Renal pelvis (tissue), 12 donors: ENCODE measurements at places on chromosomes 1 and 21.

- DNase-seq, result no peak
Measured at GRCh38 chr1:212586206-212587015, 22.1 kb upstream of the ATF3 start.

- no peak for DNase-seq
Measured at GRCh38 chr1:11979028-11979850, 1.0 kb upstream of the MFN2 start.

DNA sequence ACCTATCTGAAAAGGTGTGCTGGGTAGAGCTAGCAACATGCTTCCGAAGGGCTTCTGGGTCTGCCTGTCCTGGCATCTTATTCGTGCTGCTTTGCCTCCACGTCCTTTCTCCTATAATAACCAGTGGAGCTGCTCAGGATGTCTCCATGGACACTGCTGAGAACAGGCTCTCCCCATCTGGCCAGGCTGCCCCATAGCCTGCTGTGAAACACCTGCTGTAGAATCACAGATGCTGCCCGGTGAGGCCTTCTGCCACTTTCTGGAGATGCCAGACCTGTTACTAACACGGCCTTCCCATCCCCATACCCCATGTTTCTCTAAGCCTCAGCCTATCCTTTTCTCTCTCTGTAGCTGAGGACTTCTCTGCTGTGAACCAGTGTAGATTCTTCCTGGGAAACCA, 120.5 kb downstream of the IER5 start:
- DNase-seq, result no peak

DNA sequence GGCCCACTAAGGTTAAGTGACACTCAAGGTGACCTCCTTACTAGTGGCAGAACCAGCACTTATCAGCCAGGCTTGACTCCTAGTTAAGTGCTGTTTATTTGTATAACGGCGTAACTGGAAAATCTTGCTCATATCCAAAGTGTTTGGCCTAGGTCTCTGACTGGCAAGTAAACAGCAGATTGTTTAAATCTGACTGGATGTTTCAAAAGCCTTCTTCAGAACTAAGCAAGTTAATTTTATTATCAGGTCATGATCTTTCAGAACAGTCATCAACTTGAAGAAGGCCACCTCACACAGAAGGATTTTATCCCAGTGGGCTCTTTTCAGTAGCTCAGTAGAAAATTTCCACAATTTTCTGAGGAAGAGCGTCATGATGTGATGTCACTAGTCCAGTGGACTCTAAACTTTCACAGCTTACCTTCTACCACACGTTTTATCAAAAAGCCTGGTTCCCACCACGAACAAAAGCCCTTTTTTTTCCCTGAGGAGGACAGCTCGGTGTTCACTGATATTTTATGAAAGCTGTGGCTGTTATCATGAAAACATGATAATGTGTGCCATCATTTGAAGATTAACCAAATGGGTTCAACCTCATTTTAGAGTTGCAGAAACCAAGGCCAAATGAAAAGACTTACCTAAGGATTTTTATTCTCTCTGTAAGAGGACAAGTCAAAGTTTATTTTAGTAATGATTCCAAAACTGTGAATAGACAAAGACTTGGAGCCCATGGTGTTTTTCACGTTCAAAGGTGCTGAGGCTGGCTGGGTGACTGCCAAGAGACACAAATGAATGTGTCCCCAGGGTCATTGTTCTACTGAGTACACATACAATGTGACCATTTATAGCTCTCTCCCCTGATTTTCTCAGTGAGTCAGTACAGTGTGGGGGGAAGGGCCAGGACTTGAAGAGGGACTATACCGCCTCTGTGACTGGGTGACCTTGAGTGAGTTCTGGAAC, 9.1 kb downstream of the SGIP1 start:
- DNase-seq, result no peak

DNA sequence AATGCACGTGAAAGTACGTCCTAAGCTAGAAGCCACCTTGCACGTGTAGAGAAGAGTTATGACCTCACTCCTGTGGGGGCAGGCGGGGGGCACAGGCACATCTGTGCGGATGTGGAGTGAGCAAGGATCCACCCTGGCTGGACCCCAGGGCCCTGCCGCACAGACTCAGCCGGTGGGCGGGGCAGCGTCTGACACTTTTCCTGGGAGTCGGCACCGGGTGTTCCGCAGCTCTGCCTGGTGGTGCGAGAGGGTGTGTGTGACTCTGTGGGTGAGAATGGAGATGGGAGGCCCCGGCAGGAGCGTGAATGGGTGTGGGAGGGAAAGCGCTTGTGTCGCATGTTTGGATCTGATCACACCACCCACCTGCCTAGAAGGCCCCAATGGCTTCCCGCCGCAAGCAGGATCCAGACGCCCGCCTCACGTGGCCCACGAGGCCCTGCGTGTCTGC, 29.5 kb downstream of the RAP1GAP start:
- no peak for DNase-seq

DNA sequence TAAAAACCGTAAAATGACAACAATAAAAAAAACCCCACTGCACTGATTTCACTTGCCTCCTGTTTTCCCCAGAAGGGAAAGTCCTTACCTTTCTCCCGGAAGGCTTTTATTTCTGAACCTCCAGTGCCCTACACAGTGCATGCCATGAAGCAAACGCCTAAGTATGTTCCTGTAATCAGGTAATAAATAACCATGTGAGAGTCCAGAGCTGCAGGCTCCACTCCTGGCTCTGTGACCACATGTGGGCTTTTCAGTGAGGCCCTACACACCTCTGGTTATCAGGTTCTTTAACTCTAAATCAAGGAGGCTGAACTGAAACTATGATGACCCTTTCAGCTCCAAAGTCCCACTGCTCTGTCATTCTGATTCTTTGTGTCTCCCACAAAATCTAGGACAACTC, 20.8 kb upstream of the NR5A2 start:
- no peak for DNase-seq

DNA sequence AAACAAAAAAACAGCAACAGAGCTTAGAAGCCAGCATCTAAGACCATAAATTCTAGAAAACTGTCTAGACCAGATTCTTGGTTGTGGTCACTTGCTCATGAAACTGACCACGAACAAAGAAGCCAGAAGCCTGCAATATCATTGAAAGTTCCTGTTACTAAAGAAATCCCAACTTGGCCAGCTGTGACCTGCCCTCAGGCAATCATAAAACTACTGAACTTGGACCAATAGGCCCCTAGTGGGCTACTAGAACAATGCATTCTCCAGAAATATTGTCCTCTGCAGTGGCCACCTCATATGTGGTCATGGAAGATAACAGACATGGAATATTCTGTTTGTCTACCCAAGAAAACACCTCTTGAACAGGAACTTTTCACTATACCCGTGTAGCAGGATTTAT, 87.7 kb downstream of the SPATA17 start:
- DNase-seq, result no peak

DNA sequence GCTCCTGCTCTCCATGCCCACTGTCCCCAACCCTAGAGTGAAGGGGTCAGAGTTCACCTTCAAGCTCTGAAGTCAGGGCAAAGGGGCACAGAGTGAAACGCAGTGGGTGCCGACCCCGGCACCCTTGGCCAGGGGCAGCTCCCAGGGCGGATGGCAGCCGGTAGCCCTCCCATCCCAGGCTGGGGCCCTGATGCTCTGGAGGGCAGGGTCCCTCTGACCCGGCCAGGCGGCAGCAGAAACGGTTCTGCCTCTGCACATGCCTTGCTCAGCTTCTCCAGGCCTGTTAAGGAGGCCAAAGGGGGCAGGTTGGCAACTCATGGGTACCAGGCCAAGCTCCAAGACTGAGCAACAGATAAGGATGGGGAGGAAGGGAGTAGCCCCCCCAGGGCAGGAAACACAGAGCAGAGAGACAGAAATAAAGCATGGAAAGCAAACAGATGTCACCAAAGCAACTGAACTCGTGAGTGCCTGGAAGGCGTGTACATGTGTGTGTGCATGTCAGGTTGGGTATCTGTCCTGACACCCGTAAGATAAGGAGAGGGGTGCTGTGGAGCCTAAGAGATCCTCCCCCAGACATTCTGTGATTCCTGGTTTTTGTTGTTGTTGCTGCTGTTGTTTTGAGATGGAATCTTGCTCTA, 112.3 kb upstream of the IFFO2 start:
- no peak for DNase-seq

DNA sequence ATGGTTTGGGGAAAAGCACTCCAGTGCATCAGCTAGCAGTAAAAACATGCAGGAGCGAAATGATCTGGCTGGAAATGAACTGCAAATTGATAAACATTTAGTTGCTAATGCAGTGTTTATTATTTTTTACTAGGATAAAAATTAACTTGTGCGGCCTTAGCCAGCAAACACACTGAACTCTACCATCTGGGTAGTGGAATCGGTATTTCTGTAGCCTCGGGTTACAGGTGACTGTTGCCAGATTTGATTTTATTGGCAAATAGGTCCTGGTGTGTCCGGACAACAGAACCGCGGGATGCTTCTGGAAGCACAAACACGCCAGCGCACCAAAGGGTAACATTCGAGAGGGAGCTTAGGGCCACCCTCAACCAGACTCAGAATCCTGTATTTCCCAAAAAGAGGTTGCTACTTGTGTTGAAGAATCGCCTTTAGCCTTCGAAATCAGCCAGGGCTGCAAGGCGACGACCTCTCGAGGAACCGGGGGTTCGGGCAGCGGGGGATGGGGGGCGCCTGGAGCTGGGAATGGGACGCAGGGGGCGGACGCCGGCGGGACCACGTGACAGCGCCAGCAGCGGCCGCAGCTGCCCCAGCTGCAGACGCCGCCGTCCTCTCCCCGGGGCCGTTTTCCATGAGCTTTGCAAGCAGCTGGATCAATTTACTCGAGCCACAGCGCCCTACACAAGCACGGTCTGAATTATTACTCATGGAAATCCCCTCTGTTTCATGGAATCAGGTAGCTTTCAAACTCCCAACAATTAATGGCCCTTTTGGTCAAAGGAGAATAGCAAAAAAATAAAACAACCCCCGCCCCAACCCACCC, 158.8 kb downstream of the TOMM20 start:
- peak; percentile 83 for DNase-seq

DNA sequence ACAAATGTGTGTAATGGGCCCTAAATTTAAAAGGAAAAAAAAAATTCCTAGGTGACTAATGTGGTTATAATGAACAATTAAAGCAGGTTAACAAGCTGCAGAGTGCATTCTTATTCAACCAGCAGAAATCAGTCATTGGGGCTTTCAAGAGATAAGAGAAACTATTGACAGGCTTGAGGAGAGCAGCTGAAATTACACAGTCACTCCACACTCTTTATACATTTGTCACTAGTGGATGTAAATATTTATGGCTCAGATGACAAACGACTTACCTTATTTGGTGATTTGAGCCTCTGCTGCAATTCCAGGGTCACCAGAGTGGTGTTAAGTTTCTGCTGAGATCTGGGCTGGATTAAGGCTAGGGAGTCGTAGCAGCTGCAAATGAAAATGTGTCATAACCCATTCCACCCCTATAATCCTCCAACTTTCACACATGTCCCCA, 896.3 kb downstream of the TTLL7 start:
- peak; percentile 35 for DNase-seq

DNA sequence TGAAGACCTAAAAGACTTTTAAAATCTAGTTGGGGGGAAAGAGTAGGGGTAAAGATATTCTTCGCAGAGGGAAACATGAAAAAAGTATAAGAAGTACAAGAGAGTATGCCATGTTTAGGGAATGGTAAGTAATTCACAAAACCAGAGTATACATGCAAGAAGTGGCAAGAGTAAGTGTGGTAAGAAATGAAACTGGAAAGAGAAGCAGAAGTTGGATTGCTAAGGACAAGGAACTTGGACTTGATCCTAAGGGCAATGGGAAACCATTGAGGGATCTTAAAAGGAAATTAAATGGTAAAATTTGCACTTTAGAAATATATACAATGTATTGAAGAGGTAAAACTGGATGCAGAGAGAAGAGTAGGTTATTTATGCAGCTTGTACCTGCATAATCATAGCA, 9.2 kb upstream of the ZNF644 start:
- no peak for DNase-seq

- no peak for DNase-seq
Measured at GRCh38 chr1:3896396-3897000, 3.6 kb downstream of the C1orf174 start.

GRCh38 chr1:105005594-105006195, 1256.0 kb downstream of the AMY1C start:
- no peak for DNase-seq

- DNase-seq, result peak; percentile 27
Measured at GRCh38 chr1:78145105-78145580, 99.4 kb downstream of the GIPC2 start.

- DNase-seq, result no peak
Measured at GRCh38 chr1:27872059-27872801, at the start of gene THEMIS2. TSS of gene THEMIS2 (plus strand) at chr1:27872544. CDS start at chr1:27872572, 28 bp downstream.

DNA sequence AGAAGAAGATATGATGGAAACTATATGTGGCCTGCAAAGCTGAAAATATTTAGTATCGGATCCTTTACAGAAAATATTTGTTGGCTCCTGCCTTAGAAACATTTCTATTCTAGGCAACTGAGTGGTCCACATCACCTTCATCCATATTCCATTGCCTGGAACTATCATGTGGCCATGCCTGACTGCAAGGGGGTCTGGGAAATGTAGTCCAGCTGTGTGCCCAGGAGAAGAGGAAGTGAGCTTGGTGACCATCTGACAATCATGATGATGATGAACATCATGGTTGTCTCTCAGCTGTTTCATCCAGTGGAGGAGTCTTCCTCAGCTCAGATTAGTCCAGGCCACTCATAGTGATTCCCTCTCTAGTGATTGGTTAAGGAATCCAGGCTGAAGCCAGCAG, 61.8 kb upstream of the IFNLR1 start:
- DNase-seq, result no peak

- DNase-seq, result no peak
Measured at GRCh38 chr1:25554886-25555752, 11.7 kb downstream of the LDLRAP1 start.

DNA sequence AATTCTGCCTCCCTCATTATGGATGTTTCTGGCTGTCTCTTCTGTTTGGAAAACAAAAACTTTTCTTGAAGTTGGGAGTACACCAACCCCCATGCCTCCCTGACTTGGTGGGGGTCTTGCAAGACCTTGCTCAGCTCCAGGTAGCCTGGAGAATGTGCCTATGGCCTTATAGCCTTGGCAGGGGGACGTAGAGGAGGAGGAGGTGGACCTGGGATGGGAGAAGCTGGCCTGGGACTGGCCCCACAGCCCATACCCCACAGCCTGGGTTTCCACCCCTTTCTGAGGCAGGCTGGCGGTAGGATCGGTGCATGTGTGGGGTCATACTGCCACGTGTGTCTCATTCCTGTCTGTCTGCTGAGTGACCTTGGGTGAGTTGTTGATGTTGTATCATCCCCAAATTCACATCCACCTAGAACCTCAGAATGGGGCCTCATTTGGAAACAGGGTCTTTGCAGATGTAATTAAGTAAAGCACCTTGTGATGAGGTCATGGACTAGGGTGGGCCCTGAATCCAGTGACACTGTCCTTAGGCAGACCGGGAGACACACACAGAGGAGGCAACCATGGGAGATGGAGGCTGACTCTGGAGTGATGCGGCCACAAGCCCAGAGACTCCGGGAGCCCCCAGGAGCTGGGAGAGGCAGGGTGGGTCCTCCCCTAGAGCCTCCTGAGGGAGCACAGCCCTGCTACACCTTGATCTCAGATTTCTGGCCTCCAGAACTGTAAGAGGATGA, 18.5 kb downstream of the OBSCN start:
- DNase-seq, result no peak
